ENCODE measurements at places on chromosomes 7 and 10. TPM values are rescaled to one million over a fixed set of nuclear protein-coding genes. Genes with fewer than 3 reads are reported as not detected.
A peak's percentile ranks its signal among the peaks of the same experiment; 100 is the strongest.

GNAT3 gene
- not detected for total RNA-seq

ARHGEF5 gene
- total RNA-seq = 8.7 TPM

KIAA1549 gene
- total RNA-seq = 0.58 TPM

TBX20 gene
- not detected for total RNA-seq

CYP2C19 gene
- 0.41 TPM for total RNA-seq

CDH23 gene
- total RNA-seq = not detected

GRCh38 chr10:24952143-24952706, at the start of gene PRTFDC1:
Gene PRTFDC1 (minus strand): TSS chr10:24952606. CDS start chr10:24952575, 31 bp downstream.
- no peak for DNase-seq

- DNase-seq = no peak
These were observed 43.4 kb downstream of the CLIP2 start for GRCh38 chr7:74332373-74333176.

DNA sequence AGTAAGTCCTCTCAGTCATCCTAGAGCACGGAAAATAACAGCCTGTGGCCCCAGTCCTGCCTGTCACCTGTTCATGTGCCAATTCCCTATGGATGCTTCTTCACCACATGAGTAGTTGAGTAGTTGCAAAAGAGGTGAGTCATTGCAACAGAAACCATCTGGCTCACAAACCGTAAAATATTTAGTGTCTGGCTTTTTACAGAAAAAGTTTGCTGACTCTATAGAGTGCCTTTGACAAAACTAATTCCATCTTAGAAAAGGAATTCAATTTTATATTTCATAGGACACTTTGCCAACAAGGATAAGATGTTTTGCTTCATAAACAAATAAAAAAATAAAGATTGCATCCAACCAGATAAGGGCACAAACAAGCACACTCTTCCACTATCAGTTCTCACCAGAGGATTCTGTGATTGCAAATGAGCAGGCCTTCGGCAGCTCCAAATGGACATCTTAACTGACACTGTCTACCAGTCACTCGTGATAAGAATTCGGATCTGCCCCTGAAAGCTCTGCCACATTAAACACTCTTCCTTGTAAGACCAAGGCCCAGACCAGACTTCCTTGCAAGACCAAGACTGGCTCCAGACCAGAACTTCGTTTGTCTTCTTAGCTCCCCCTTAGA, 242.7 kb upstream of the SEMA3C start:
- DNase-seq = peak; percentile 87

- no peak for DNase-seq
These were observed 315.7 kb downstream of the THSD7A start for GRCh38 chr7:11516328-11516727.

DNA sequence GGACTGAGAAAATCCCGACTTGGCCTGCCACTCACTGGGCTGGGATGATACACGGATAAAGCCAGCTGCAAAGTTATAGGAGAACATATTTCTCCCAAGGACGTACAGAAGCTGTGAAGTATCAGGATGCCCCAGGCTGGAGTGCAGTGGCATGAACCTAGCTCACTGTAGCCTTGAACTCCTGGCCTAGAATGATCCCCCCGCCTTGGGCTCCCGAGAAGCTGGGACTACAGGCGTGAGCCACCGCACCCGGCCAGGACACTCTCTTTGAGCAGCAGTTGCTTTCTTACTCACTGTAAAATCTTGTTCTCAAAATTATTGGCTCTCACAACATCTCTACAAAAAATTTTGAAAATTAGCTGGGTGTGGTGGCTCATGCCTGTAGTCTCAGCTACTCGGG, 50.4 kb downstream of the CLEC2L start:
- no peak for DNase-seq

DNA sequence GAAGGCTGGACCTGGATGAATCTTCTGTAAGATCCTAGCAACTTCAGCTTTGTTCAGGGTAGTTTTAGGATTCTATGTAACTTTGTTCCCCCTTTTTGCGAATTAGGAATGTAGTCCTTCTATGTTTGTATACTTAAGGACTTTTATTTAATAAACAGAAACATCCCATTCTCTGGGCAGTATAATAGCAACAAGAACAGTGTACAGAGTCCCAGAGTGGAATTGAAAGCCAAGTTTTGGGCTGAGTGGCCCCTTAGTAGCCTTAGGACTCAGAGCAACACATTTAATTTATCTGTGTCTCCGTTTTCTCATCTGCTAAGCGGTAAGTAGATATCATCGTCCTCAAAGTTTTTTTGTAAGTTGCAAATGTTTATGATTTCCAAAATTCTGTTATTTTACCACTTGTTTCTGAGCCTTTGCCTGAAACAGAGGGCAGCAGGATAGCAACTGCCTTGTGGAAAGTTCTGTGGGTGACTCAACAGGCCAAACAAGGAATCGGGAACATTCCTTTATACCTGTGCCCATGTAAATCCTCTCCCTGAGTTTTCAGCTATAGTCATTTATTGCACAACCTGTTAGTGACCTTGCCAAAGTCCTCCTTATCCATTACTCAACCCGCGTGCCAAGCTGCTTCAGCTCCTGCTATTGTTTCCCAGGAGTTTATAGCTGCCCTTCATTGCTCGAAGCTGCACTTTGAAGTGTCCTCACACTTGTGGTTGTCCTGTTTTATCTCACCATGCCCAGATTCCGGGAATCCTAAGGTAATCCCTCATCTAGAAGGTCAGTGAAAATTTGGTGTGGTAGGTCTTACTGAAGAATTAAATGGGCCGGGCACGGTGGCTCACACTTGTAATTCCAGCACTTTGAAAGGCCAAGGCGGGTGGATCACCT, 199.1 kb upstream of the AHR start:
- DNase-seq = no peak

GRCh38 chr10:17795813-17796594, 13.1 kb upstream of the MRC1 start:
- no peak for DNase-seq

DNA sequence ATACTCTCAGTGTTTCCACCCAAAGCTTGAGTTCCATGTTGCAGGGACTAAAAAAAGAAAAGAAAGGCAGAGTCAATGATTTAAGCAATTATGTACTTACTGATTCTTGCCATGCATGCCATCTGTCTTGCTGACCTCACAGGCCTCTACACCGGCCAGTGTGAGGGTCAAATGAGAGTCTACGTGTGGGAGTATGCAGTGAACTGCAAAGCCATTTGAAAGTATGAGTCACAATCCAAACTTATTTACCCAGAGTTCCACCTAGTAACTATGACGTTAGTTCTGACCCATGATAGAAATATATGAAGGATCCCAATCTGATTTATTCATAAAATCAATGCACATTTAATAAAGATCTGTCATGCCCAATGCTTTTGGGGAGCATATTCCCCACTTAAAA, 26.5 kb downstream of the PDE1C start:
- DNase-seq = peak; percentile 75

- DNase-seq = peak; percentile 44
These were observed 278.0 kb upstream of the KLF14 start for GRCh38 chr7:131011976-131012375.

DNA sequence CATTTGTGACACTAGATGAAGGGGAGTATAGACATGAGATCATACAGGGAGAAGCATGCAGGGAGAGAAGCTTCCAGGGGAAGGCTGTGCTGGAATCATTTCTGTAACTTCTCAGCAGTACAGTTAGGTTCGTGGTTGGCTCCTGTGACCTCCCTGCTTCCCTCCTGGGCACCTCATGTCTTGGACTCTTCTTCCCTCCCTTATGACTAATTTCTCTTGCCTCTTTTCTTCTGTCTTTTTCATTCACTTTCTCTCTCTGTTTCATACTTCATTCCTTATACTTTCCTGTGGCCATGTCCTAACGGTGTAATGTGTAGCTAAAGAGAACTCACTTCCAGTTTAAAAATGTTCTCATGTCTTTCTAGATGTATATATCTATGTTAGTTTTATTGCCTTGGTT, 19.1 kb upstream of the HKDC1 start:
- DNase-seq = no peak

DNA sequence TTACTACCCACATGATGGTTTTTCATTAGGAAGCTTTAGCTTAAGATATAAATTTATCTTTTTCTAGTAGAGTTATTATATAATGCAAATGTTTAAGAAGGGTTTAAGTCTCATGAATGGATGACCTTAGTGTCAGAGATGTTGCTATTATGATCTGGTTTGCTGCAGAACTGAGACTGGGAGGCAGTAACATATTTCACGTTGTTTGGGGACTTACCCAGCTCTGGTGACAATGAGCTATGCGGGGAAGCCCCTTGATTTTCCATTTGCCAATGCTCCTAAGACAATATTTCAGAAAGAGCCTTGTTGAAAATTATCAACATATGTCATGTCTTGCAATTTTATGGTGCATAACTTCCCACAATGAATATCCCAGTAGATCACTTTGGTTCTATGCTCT, 754.6 kb downstream of the REEP3 start:
- no peak for DNase-seq

DNA sequence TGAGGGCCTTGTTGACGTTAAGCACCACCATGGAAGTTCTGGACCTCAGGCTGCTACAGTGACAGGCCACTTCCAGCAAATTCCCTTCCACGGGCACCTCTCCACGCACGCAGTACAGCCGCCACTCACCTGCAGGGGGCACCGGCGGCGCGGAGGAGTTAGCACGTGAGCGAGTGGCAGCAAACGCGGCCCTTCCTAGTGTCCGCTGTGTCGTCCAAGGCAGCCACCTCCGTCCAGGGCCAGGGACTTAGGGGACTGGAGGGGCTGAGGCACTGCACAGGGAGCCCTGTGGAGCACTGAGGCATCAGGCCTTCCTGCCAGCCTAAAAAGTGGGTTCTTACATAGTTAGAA, 164.4 kb downstream of the SVIL start:
- DNase-seq = no peak

DNA sequence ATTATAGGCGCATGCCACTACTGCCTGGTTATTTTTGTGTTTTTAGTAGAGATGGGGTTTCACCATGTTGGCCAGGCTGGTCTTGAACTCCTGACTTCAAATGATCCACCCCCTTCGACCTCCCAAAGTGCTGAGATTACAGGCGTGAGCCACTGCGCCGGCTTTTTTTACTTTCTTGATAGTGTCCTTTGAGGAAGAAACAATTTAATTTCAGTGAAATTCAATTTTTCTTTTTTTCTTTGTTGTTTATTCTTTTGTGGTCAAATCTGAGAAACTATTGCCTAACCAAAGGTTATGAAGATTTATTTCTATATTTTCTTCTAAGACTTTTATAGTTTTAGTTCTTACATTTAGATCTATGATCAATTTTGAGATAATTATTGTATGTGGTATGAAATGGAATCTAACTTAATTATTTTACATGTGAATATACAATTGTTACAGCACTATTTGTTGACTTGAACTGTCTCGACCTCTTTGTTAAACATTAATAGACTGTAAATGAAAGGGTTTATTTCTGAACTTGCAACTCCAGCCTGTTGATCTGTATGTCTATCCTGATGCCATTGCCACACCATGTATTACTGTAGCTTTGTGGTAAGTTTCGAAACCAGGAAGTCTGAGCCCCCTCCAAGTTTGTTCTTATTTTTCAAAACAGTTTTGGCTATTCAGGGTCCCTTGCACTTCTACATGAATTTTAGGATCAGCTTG, 19.8 kb upstream of the RASSF4 start:
- no peak for DNase-seq

DNA sequence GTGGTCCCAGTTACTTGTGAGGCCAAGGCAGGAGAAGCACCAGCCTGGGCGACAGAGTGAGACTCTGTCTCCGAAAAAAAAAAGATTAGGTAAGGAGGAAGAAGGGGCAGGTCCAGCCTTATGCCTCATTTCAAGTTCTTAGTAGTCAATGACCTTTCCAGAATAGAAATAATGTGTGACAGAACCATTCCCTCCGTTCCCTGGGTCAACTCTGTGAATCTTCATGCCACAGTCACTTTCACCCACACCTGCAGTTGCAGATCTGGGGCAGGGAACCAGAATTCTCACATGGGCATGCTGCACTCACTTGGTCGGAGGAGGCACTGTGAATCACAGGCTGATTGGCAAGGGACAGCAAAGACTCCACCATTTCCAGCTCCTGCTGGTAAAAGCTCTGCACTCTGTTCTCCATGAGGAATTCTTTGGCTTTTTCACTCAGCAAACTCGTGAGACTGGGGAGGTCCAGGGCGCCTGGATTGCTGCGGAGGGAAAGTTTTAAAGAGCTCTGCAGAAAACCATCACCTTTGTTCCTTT, 20.7 kb downstream of the STN1 start:
- peak; percentile 38 for DNase-seq

DNA sequence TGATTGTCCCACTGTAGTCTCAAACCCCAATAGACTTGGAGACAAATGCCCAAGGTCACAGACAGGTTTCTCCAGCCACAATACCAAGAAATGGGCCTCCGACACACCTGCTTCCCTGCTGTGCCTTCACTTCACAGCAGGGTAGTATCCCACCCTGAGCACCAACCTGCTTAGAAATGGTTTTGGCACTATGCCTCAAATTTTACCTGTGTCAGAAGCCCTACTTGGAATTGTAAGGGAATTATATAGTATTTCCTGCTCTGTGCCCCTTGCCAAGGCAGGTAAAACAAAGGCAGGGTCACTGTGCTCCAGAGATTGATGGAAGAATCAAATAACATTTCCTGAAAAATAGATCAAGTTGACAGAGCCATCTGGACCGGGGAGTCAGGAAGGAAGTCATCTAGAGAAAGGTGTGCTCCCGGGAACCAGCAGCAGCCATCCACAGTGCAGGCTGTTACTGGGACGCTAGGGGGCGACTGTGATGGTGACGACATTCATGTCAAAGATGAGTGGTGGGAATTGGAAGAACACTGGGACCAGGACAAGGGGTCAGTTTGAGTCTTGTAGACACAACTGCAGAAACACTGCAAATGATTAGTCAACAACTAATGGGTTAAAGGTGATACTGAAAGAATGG, 117.8 kb upstream of the AKR1E2 start:
- no peak for DNase-seq

DNA sequence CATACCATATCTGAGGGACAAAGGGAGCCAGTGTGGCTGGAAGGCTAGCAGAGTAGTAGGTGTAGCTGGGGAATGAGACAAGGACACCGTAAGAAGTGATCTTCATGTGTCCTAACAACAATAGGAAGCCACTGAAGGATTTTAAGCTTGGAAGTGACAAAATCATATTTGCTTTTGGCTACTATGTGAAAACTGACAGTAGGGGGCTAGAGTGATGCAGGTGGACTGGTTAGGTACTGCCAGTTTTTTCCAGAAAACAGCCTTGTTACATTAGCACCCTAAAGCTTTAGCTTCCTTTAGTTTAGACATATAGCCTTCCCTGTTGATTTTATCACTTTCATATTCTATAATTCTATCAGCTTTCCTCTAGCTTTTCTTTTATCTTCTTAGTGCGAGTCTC, 637.1 kb downstream of the ANKRD7 start:
- no peak for DNase-seq

DNA sequence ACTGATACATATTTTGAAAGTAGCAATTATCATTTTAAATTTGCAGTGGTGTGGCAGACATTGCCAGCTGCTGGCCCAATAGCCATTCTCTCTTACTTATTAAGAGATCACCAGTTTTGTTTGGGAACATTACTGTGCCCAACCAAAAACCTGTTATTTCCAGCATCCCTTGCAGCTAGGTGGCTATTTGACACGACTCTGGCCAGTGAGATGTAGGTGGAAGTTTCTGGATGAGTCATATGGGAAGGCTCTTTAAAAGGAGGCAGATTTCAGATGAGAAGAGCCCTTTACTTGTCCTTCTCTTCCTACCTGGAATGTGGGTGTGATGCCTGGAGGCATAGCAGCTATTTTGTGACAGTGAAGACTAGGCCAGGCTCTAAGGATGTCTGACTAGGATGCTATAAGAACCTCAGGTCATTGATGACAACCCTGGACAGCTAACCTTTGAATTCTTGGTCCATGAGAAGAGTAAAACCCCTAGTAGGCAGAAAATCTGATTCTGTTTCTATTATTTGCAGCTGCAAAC, 77.9 kb downstream of the CARD11 start:
- no peak for DNase-seq

- DNase-seq = no peak
These were observed 133.1 kb upstream of the NPVF start for GRCh38 chr7:25361387-25361786.

GRCh38 chr10:335151-335800, 200.0 kb downstream of the ZMYND11 start:
- DNase-seq = peak; percentile 17

Measured in Caki2 (cell line).